SJSA1 (cell line): ENCODE measurements at places on chromosomes 6 and 20. TPM values are rescaled to one million over a fixed set of nuclear protein-coding genes. Genes with fewer than 3 reads are reported as not detected.

- peak; percentile 40 for DNase-seq
These were observed 161.3 kb upstream of the AGPAT4 start for GRCh38 chr6:161434921-161435747.

GRCh38 chr6:20175810-20176410, 36.4 kb downstream of the MBOAT1 start:
- no peak for DNase-seq

DNA sequence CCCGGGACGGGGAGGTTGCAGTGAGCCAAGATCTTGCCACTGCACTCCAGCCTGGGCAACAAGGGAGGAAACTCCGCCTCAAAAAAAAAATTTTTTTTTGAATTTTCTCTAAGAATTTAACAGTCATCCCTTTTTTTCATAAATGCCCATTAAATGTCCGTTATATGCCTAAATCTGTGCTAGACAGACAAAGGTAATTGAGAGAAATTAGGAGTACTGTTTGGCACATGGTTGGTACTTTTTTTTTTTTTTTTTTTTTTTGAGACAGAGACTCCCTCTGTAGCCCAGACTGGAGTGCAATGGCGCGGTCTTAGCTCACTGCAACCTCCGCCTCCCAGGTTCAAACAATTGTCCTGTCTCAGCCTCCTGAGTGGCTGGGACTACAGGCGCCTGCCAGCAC, 1.7 kb downstream of the PCMT1 start:
- no peak for DNase-seq

GRCh38 chr6:168217880-168218537, 101.6 kb downstream of the DACT2 start:
- DNase-seq, result no peak

DNA sequence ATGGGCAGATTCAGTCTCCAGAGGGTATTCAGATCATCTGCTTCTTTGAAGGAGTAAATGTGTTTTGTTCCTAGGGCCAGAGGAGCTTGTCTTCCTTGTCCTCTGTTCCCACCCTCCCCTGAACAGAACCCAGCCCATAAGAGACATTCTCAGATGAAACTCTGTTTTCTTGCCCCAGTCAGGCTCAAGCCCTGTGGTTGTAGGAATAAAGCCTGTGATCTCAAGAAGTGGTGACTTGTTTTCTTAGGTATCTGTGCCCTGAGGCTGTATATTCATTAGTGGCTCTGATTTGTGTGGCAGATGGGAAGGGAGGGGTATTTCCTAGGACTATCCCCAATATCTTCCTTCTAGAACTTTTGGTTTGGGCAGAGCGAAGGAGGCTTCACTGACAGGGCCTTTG, 27.9 kb downstream of the GSS start:
- no peak for DNase-seq

DNA sequence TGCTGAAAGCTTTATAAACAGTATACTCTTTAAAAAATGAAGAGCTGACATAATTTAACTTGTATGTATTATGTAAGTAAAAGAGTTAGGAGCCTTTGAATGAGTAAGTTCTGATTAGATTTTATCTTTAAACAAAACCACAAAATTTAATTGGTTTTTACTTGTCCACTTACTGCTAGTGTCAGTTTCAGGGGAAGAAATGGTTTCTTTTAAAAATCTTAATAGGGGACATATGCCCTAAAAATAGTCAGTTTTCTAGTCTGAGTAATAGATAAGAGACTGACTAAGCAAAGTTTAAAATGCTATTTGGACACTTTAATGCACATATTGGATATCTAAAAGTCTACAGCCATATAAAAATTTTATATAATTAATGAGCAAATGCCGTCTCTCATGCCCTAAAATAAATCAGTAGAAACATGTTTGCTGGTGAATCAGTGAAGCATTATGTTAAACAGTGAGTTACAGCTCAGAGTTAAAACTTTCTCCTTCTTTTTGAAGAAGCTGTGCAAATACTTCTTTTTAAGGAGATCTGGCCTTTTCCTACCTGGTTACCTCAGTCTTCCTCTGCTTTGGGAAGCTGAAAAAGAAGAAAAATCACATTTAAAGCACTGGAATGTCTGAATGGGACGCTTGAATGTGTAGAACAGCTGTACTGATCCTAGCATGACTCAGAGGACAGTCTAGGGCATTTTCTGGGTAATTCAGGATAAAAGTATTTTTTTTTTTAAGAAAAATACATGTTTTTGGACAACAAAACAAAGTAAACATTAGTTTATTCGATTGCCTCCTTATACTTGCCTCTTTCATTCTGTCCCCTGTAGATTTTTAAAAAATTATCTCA, 55.3 kb downstream of the CDH26 start:
- no peak for DNase-seq

DNA sequence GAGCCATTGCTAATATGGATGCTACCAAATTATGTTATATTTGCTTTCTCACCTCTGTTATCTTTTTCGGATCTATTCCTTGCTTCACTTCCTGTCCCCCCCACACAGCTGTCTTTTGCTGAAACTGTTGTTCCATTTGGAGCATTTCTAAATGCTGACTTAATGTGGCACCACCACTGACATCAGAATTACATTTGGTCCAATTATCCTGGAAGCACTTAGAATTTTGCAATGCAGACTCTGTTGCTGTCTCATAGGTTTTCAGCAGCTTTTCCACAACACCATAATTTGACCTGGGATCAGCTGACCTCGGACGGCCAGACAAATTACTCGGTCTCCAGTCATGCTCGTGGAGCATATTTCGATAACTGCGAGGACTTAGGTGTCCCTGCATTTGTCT, 12.8 kb downstream of the KIAA0408 start:
- no peak for DNase-seq

DNA sequence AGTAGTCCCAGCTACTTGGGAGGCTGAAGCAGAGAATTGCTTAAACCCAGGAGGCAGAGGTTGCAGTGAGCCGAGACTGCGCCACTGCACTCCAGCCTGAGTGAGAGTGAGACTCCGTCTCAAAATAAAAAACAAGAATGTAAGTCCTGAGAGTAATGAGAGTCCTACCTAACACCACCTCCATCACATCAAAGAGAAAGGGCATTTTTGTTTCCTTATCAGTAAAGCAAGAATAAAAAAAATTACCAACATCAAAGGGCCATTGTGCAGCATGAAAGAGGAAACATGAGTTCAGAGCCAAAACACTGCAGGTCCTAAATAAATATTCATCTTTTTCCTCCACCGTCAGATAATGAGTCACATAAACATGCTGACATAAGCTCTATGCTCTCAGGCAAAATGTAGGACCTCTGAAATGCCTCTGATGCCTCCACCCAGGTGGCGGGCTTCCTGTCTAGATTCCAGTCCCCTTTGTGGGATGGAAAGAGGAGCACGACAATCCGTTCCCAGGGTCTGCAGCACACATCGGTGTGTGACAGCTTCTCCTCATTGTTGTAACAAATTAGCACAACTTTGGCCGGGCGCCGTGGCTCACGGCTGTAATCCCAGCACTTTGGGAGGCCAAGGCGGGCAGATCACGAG, 7.2 kb downstream of the ATP9A start:
- DNase-seq, result peak; percentile 71

- DNase-seq, result no peak
These were observed 2.6 kb upstream of the GPSM3 start for GRCh38 chr6:32194825-32195651.

TRIM31 gene
- total RNA-seq, result not detected in 2 replicates

- DNase-seq, result peak; percentile 30
These were observed 111.0 kb upstream of the TFAP2D start for GRCh38 chr6:50602292-50602691.

DNA sequence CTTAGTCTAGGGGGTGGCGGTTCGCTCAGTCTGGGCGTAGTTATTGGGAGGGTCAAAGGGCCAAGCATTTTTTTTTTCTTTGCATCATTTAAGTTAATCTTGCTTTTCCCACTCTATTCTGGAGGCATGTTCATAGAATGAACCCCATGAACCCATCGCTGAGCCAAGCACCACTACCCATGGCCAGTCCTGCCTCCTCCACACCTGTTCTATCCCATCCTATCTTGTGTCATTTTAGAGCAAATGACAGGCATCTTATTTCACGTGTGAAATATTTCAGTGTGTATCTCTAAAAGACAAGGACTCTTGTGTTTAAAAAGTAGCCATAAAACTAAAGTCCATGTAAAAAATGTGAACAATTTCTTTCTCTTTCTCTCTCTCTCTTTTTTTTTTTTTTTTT, 13.9 kb downstream of the SRC start:
- no peak for DNase-seq

ZDHHC14 gene
- 5.7 and 8.4 TPM in 2 replicates for total RNA-seq
